ENCODE measurements at places on chromosomes 7 and 10.

- DNase-seq, result no peak
Observed at GRCh38 chr7:49776994-49777393, 3.6 kb downstream of the VWC2 start.

DNA sequence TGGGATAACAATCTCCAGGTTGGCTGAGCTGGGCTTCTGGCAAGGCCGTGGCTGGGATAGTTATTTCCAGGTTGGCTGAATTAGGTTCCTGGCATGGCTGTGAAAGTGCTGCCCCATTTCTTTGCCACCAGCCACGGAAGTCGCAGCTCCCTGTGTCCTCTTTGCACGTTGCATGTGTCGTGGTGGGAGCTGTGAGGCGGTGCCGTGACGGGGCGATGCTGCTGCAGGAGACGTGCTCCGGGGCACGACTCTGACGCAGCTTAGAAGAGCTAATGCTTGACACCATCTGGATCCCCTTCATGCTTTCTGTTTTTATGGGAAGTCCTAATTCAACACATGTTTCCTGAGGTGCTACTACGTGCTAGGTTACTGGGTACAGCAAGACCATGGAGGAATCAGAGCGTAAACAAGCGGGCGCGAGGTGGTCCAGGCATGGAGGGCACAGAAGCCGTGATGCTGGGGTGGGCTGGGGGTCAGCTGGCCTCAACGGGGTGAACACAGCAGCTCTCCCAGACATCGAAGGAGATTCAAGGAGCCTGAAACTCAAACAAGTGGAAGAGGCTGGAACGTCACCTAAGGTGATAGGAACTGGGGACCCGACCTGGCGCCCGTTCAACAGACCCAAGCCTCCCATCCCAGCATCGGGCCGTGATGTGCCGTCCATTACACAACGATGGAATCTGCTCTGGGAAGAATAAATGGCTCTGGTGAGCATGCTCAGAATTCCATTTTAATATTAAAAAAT, 407.1 kb downstream of the DNAJB6 start:
- no peak for DNase-seq

DNA sequence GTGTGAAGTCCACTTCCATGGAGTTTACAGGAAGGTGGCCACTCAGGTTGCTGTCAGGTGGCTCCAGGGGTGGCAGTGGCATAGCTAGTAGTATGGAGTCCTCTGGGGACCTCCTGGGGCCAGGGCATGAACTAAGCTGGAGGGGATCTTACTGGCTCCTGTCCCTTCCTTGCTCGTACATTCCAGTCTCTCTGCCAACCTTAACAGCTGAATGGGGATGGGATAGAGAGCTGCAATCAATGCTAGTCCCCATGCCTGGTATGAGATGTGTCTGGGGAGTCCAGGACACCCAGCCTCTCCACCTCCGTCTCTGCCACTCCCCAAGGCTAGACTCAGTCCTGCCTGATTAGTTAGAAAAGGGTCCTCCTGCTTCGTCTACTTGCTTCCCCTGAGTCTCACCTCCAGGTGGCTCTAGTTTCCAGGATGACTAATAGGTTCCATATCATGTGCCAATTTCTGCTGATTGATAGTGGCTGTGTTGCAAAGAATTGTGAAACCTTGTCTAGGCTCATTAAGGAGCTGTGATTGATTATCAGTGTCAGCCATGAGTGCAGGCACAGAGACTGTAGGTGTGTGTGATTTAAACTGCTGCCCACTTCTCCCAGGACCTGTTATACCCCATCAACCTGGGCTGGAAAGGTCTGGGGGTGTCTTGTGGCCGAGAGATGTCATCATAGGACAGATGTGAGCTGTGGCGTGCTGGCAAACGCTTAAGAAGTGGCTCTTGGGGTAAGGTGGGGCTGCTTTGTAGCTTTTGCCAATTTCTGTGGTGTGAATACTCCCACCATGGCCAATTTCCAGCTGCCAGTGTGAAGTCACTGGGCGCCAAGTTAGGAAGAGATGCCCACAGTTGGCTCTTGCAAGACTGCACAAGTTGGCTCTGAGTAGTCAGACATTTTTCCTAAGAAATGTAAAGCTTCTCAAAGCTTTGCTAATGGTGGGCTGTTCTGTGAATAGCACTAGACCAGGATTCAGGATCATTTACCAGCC, 59.8 kb downstream of the COL13A1 start:
- DNase-seq, result no peak

- DNase-seq, result no peak
Observed at GRCh38 chr10:100984672-100985177, 2.6 kb downstream of the MRPL43 start.

GRCh38 chr7:12296051-12296570, 85.0 kb downstream of the TMEM106B start:
- DNase-seq, result no peak

GRCh38 chr7:95766657-95767056, 5.7 kb upstream of the DYNC1I1 start:
- no peak for DNase-seq
